Activated T-helper 1 cell treated with anti-CD3 and anti-CD28 coated beads, Interleukin-12 subunit alpha, Interleukin-12 subunit beta, Interleukin-2, Interleukin-4 antibody, amounts not matched to agents 30 ng/mL and 10 ng/mL and 1 ng/mL, durations not matched to agents 14 hours and 24 hours and 36 hours (primary cell): ENCODE measurements at places on chromosomes 7 and 10.

GRCh38 chr7:111987886-111988285 is 218.3 kb downstream of the DOCK4 start:
- no peak for DNase-seq

DNA sequence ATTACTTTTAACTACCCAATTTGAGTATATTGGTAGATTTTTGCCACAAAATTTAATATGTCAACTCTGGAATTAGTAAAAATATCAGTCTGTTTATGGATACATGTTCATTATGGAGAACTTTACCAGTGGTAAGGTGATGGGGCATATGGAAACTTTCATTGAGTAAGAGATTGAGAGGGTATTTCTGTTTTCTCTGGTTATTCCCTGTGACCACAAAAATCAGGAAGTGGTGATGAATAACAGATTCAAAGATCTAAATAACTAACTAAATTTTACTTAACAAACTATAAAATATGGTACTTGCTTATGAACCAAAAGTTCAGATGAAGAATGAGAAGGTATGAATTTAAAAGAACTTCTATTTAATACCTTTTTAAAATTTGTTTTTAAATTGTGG is 22.1 kb upstream of the STEAP4 start:
- no peak for DNase-seq

DNA sequence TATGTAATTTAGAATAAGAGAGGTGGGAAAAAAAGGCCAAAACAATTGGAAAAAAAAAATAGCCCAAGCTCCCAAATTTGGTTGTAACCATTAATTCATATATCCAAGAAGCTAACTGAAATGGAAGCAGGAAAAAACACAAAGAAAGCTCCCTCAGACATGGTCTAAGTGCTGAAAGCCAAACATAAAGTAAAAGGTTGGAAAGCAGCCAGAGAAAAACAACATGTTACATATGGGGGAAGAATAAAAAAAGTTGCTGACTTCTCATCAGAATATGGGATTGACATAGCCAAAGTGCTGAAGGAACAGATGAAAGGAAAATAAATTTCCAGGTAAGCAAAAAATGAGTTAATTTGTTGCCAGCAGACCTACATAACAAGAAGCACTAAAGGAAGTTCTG is 40.3 kb downstream of the PDZD8 start:
- DNase-seq = no peak

GRCh38 chr7:16935341-16935735 is 53.6 kb upstream of the AGR3 start:
- DNase-seq = no peak

GRCh38 chr7:34087892-34088891 is 182.9 kb downstream of the BMPER start:
- DNase-seq = no peak

- no peak for DNase-seq
These were observed 84.7 kb downstream of the CREM start for GRCh38 chr10:35211390-35211789.

DNA sequence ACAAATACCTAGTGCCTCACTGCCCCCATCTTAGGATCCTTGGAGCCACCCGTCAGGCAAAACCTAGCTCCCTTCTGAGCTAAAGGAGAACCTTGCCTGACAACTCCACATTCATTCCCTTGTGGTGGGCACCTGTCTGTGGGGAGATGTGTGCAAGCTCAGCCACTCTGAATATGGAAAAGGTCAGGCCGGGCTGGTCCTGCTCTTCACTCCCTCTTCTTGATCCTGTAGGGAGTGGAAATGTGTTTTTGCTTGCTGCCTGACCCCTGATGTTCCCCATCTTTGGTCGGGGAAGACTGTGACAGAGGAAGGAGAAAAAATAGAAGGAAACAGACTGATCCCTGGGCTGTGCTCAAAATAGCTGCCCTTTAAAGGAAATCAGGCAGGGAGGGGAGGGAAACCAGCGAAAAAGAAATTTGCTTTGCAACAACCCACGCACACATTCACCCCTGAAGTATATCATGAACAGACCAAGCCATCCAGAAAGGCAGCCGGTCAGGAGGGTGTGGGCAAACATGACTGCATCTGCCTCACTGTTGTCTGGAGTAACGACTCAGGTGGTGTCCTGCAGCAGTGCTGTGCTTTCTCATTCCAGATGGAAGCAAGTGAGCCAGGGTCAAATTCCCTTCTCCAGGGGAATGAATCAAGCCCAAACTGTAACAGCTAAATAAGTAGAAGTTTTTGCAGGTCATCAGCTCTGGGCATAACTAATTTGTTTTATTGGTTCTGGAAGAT is 74.0 kb downstream of the SCRN1 start:
- DNase-seq = no peak

DNA sequence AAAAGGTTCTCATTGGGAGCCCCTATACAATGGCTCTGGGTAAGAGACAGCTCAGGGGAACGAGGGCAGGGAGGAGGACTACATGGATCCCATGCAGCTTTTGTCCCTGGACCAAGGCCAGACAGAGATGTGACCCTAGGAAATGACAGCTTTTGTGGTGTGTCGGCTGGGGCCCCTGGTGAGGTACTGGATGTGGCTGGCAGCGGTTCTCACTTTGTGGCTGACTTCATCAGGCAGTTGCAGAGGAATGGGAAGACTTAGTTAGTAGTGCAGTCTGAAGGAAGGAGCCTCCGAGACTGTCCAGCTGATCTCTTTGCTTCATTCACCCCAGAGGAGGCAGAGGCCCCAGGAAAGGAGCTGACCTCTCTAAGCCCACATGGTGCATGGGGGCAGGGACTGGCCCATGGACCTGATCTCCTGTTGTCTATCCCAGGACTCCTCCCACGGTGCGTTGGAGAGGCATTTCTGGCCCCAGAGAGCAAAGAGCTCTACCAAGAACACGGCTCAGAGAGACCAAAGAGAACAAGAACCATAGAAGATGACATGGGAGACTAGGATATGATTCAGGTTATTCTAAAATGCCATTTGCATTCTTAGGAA is 202.9 kb downstream of the RPS24 start:
- DNase-seq = no peak

- no peak for DNase-seq
These were observed 289.2 kb upstream of the VSTM2A start for GRCh38 chr7:54253036-54253373.

DNA sequence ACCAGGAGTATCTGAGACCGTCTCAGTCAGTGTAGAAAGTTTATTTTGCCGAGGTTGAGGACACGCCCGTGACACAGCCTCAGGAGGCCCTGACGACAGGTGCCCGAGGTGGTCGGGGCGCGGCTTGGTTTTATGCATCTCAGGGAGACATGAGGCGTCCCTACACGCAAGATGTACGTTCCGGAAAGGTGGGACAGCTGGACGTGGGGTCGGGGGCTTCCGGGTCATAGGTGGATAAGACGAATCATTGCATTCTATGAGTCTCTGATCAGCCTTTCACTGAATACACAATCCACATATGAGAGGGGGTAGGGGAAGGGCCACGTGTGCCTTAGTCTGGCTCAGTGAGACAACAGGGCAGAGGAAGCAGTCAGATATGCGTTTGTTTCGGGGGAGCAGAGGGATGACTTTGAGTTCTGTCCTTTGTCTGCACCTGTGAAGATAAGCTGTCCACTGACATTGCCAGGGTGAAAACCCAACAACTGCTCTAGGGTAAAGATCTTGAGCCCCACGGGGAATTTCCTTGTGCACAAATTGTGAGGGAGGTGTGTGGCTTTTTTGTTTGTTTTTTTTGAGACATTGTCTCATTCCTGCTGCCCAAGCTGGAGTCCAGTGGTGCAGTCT is 66.2 kb downstream of the DNAJB6 start:
- no peak for DNase-seq

GRCh38 chr10:69358148-69358795 is 58.4 kb downstream of the TACR2 start:
- no peak for DNase-seq

GRCh38 chr7:6284461-6285360 is 12.3 kb upstream of the CYTH3 start:
- no peak for DNase-seq

DNA sequence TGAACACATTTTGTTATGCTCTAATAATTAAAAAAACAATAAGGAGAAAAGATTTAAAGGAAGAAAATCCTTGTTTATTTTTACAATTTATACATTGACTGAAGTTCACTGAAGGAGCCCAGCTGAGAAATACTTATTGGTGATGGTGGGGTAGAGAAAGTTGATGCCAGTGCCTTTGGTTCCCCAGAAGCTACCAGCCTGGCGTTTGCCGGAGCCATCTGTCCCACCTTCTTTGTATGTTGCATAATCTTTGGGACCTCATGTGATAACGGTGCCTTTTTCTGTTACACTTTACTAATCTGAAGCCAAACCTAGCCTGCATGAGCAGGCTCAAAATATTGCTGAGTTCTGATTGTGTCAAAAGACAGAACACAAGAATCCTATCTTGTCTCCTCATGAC is 22.7 kb downstream of the ZNF365 start:
- DNase-seq = no peak

DNA sequence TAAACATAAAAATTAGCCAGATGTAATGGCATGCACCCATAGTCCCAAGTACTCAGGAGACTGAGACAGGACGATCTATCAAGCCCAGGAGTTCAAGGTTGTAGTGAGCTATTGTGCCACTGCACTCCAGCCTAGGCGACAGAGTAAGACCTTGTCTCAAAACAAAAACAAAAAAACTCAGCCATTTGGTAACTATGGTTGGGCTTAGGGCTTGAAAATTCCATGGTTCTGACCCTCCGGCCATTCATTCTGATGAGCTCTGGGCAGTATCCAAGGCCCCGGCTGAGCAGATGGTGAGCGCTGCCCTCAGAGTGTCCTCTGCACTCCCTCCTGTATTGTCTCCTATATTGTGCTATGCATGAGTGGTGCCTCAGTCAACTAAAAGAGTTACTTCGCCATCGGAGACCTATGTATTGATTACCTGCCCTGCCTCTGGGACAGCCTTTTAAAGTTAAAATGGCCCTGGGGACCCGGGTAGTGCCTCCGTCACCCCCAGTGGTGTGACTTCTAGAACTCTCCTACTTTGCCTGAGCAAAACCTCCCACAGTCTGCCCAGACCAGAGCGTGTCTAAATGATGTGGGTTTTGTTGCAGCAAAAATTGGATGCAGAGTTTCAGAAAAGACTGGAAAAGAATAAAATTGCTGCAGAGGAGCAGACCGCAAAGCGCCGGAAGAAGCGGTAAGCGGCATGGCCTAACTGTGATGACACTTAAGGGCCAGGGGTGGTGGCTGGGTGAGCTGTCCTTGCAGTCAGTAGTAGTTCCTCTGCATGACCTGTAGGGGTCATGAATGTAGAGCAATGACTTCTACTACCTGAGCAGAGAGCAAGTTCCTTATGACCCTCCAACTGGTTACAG is 8.1 kb downstream of the PRKRIP1 start:
- DNase-seq = peak; percentile 27

- no peak for DNase-seq
These were observed 77.6 kb upstream of the LRRC4 start for GRCh38 chr7:128108641-128109423.

- DNase-seq = no peak
These were observed 174.4 kb upstream of the LYZL2 start for GRCh38 chr10:30803892-30804322.

DNA sequence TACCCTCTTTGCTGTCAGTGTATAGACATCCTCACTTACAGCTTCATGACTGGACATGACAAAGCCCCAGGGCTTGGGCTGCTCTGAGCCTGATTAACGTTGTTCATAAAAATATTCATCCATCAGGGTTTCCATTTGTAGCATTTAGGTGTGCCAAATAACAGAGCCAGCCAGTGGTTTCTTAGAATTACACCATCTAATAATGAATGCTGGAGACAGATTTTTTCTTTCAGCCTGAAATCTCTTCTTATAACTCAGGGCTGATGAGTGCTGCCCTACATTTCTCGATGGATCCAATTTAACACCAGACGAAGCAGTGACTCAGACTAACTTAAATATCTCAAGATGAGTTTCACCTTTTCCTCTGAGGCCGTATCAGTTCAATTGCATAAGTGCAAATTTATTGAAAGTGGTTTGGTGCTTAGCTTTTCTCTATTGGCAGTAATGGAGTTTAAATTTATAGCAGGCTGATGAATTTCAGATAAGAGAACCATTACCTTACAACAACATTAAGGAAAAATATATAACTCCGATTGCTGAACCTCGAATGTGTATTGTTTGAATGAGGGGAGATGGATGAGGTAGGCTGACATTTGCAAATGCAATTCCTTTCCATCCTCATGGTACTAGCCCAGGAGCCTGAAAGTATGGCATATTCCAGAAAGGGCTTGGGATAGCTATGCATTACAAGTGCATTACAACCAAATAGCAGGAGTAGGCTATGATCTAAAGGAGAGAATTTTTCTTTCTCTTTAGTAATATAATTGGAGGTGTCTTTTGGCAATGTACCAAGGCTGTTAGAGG is 900.6 kb downstream of the KCNMA1 start:
- no peak for DNase-seq

- no peak for DNase-seq
These were observed 155.4 kb downstream of the TWIST1 start for GRCh38 chr7:18962031-18962430.

DNA sequence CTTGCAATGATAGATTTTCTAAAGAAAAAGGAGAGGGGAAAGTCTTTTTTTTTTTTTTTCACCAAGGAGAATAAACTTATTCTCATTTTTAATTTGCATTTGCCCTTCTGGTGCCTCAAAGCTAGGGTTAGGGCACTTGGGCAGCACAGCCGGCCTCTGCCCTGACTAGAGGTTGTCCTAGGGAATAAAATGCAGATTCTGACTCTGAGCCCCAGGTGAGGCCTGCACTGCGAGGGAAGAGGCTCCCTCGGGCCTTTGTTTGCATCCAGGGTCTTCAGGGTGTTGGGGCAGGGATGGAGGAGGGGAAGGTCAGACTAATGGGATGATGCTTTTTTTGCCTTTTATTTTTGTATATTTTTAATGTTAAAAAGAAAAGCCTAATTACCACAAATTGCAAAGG is 7.8 kb downstream of the MYL7 start:
- no peak for DNase-seq
